Femur (tissue), 1 donor: ENCODE measurements at places on chromosomes 2 and 18.

DNA sequence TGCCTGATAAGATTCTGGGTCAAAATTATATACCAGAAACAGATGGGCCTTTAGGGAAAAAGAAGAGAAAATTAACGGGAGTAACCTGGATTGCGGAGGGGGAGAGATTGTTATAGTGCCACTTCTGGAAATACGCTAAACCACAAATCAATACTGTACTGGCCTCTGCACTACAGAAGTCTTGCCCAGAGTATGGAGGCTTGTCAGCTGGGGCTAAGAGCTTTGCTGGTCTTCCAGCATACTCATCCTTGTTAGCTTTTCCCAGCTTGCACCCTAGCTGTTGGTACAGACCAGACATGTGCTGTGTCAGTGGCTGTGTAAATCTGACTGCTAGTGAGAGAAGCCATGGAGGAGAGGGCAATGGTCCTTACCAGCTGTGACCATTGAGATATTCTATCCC is 8.9 kb downstream of the AGBL5 start:
- no peak for DNase-seq

DNA sequence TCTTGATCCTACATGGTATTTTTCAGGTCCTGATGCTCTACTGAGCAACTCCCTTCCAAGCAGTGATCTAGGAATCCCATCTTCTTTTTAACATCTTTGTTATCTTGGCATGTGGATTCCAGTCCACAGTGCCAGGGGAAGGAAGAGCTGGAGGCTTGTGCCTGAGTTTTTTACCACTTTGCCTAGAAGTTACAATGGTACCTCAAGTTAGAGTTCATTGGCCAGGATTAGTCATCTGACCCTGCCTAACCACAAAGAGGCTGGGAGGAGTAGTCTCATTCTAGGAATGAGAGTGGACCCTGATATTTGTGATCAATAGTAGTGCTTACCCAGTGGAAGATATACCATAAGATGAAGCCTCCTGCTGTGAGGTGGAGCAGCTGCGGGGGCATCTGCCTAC is 109.3 kb downstream of the ADCYAP1 start:
- no peak for DNase-seq

- no peak for DNase-seq
These were observed 407.2 kb upstream of the CDH7 start for GRCh38 chr18:65343571-65343970.

- no peak for DNase-seq
These were observed 3.3 kb upstream of the SLC14A2 start for GRCh38 chr18:45611943-45612342.
